ENCODE measurements at places on chromosomes 4 and X.
A peak's percentile ranks its signal among the peaks of the same experiment; 100 is the strongest.

DNA sequence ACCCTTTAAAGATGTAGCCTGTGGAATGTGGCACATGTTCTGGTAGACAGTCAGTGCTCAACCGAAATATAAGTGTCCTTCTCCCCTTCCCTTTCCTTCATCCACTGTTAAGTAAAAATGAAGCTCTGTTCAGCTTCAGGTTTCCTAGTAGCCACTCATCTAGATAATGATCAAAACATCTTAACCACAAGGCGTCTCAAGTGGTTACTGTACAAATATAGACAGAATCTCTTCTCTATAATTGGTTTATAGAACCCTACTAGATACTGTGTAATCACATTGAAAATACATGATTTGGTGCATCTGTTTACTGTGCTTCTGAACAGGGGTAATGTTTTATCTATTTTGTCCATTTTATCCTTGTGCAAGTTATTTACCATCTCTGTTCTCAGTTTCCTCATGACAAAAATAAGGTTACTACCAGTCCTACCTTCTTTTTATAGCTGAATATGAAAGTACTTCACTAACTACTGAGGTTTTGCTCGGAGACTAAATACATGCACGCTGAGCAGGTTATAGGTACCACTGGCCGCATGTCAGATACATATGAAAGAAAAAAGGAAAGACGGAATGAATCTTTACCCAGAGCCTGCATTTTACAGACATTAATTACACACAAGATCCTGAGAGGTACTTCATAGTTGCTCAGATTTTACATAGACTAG is 20.3 kb upstream of the SLC25A4 start:
- DNase-seq = no peak

DNA sequence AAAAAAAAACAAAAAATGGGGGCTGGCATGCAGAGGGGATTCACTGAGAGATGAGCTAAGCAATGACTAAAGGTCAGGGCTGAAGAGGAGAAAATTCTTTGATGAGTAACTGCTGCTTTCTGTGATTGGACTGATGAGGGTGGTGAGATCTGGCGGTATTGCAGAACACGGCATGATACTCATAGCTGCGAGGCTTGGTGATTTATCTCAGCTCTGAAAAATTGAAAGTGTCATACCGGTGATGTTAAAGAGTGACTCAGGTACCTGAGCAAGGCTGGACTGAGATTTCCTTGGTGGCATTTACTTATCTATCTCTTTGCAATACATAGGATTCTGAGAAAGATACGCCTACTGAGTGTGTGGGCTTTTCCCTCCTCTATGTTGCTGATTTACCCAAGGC is 204.1 kb upstream of the DDX53 start:
- DNase-seq = no peak

DNA sequence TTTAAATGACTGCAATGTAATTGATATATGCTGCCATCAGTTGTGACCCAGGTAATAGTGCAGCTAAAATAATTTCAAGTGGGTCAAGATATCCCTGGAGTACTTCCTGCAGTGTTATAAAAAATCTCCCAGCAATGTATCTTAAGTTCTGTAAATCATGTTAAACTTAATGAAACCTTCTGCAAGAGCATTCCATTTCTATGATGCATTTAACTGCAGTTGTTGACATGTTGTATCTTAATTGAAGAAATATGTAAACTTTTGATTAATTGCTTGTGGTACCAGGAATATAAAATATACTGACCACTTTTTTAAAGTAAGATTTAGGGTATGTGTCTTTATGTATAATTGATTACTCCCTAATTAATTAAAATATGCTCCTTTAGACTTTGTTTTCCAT is 213.6 kb downstream of the AFF2 start:
- DNase-seq = no peak

DNA sequence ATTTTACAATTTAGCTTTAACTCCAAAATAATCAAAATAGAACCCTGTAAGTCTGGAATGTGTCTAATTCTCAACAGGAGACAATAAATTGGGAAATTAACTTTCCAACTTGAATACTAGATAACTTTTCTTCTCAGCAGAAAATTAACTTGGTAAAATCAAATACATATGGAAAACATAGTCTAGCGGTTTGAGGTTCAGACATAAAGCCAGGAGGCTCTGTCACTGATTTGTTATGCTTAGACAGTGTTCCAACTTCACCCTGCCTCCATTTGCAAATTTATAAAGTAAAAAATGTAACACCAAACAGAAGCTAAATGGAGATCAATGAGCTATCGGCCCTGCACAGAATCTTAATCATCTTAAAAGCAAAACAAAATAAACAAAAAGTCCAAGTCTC is 46.3 kb downstream of the TBCK start:
- DNase-seq = no peak

- DNase-seq = no peak
Observed at GRCh38 chr4:146159384-146160058, 16.0 kb upstream of the LSM6 start.

DNA sequence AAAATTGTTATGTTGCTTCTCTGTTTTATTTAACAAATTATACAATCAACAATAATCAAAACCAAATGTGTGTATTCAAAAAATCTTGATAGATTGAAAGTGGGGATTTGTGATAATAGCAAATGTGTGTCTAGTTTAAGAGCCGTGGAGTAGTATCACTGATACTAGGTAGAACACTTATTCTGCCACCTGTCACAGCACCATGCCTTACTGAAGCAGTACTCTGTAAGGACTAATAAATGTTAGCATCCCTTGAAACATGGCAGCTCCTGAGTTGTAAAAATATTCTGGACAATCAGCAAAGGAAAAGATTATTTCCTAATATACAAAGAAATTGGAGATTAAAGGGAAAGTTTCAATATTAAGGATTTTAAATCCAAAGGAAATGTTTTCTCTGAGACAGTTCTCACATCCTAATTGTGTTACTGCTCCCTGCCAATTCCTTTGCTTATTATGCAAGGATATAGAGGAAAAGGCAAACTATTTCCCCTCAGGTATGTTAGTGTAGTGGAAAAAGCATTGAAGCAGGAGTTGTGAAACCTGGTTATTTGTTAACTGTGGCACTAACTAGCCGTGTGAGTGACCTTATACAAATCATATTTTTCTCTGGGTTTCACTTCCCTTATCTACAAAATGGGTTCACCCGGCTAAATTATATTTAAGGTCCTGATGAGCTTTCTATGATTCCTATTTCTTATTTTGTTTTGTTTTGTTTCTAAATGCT is 303.1 kb downstream of the ARHGAP24 start:
- no peak for DNase-seq

DNA sequence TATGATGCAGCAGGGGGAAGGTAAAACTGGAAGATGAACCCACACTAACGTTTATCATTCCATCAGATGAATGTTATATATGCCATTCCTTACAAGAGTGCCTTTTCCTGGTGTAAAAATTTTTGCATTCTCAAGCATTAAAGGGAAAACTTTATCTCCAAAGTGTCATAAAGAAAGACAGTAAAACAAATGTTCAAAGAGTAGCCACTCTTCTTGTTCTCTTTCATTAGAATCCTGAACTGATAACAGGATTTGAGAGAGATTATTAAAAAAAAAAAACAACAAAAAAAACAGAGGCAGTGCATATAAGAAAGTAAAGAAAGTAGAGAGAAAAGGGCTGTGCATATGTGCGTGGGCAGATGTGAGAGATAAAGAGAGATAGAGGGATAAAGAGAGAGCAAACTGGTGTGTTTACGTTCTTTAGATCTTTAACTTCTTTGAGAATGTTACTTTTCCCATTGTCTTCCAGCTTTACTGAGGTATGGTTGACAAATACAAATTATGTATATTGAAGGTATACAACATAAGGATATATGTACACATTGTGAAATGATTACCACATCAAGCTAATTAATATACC is 275.4 kb downstream of the HS3ST1 start:
- DNase-seq = no peak

- DNase-seq = no peak
Observed at GRCh38 chr4:101200561-101200960, 146.8 kb downstream of the PPP3CA start.

DNA sequence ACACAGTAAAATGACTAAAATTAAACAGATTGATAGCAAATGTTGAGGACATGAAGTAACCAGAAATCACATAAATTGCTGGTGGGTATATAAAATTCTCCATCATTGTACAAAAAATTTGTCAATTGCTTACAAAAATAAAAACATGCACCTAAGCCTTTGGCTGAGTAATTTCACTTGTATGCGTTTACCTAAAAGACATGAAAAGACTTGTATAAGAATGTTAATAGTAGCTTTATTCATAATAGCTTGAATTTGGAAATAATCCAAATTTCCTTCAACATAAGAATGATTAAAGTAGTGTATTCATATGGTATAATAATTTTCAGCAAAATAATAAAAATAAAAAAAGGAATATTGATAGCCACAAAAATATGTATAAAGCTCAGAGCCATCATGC is 37.7 kb downstream of the PDHA2 start:
- DNase-seq = no peak

DNA sequence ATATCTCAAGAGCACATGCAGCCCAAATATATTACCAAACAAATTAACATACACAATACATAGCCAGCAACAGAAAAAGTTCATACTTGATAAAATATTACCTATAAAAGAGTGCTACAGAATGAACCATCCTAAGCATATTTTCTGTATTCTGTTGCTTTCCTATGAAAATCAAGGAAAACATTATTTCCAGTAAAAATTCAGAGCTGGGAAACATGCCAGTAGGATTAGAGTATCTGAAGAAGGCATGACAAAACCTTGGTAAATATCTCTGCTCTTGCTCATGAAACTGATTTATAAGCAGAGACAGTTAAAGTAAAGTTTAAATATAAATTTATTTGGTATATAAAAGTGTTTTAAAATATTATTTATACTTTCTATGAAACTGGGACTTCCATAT is 599.7 kb downstream of the ARAP2 start:
- DNase-seq = no peak

DNA sequence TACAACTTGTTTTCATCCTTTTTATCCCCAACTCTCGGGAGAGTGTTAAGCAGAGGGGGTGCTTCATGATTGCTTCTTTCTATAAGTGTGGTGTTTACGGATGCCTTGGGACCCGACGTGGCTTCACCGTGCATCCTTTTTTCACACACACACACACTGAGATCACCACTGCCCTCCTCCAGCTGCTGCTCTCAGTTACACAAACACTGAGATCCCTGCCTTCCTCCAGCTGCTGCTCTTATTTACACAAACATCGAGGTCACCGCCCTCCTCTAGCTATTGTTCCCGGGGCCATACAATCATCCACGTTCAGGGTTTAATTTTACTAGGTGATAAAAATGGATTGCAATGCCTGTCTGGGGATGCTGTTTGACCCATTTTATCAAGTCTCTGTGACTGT is 155.4 kb upstream of the FAM9B start:
- DNase-seq = no peak

GRCh38 chr4:85909851-85910250 is 434.9 kb downstream of the ARHGAP24 start:
- DNase-seq = peak; percentile 9

GRCh38 chr4:30719454-30720020 is 632 bp upstream of the PCDH7 start:
- no peak for DNase-seq

DNA sequence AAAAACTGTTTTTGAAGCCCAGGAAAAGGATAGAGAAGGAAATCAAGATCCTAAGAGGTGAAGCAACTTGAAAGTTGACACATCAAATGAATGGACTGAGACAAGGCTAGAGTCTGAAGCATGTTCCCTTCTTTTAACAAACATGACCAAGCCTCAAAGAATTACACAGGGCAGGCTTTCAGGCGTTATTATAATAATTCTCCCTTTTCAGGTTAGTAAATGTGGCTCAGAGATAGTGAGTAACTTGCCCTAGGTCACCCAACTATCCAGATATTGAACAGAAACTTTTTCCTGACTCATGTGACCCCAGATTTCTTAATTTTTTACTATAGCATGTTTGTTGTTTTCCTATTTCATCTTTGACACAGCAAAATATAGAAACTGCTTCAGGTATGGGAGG is 91.7 kb downstream of the PPP1R2C start:
- DNase-seq = no peak

DNA sequence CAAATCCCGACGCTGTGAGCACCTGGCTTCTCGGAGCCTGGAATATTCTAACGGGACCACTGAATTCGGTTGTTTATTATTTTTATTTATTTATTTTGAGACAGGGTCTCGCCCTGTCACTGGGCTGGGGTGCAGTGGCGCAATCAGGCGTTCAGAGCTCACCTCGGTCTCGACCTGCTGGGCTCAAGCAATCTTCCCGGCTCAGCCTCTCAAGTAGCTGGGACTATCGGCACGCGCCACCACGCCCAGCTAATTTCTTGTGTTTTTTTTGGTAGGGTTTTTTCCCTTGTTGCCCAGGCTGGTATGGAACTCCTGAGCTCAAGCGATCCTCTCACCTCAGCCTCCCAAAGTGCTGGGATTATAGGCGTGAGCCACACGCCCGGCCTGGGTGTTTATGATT is 21.5 kb upstream of the S100P start:
- no peak for DNase-seq

DNA sequence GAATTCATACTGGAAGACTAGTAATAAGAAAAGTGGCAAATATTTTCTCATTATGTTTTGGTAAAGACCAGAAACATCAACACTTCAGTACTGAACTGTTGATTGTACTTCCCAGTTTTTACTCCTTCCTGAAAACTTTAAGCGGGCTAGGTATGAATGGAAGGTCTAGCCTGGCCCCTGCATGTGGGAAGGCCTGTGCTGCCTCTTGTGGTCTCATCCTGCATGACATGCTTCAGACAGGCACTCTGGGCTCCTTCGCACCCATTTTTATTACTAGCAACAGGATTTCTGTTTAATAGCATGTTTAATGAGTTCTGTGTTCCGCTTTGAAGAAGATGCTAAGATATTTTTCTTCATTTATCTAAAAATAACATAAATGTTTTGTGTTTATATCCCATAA is 279.1 kb downstream of the ANK2 start:
- no peak for DNase-seq

DNA sequence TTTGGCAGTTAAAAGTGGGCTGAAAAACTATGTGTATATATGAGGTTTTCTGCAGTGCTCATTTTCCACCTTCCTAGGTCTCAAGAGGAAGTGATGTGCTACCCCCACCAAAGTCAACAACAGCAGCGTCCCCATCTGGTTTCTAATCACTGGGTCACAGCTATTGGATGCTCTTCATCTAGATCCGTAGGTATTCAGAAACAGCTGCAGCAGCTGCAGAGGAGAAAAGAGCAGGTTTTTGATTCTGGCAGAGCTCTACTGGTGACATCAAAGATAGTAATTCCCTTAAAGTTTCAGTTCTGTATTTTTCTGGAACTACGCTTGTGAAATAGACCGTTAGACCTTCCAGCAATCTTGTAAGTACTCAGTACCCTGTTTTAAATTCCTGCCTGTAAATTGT is 5.8 kb upstream of the GUCY2F start:
- no peak for DNase-seq

DNA sequence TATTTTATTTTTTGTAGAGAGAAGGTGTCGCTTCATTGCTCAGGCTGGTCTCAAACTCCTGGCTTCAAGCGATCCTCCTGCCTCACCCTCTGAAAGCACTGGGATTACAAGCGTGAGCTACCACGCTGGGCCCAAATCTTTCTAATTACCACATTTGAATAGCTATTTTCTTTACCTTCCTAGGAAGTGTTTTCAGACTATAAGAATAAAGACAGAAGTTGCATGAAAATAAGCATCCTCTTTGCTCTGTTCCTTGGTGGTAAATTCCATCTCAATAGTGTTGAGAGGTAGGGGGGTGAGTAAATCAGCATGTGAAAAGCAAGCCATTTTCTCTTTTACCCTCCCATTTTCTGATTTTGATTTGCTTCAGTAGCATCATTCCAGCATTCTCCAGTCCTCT is 122.4 kb downstream of the LARP7 start:
- DNase-seq = no peak
